ENCODE measurements at places on chromosomes 4 and X. TPM values are rescaled to one million over a fixed set of nuclear protein-coding genes. Genes with fewer than 3 reads are reported as not detected.
A peak's percentile ranks its signal among the peaks of the same experiment; 100 is the strongest.

DNA sequence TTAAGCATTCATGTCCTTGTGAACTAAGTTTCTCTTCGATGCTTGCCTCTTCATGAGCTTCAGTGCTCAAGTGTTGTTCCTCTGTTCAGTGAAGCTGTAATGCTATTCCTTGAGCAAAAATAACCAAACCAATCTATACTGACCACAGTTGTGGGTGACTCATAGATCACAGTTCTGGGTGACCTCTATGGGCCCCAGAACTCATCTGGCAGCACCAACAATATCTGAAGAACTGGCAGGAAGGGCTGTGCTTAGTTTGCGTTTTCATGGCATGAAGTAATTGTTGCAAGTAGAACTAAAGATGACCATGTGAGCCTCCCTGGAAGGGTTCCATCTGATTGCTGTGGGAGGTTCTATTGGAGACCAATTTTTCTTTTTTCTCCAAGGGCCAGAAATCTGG lies 106.2 kb downstream of the CCNG2 start:
- no peak for DNase-seq

Gene PNMA6A
- not detected for total RNA-seq

DNA sequence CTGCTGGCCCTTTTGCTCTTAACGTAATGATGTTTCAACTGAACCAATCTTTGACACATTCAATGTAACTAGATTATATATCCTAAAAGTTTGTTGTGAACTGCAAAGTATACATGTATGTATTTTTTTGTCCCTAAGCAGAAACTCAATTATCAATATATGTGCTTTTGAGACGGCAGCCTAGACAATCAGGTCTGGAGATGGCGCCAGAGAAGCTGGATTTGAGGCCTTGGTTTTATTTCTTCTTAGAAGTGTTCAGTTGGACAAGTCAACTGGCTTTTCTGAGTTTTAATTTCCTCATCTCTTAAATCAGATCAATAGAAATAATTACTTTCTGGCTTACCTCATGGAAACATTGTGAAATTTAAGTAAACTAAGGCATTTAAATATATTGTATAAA lies 62.5 kb downstream of the DCAF8L1 start:
- no peak for DNase-seq

DNA sequence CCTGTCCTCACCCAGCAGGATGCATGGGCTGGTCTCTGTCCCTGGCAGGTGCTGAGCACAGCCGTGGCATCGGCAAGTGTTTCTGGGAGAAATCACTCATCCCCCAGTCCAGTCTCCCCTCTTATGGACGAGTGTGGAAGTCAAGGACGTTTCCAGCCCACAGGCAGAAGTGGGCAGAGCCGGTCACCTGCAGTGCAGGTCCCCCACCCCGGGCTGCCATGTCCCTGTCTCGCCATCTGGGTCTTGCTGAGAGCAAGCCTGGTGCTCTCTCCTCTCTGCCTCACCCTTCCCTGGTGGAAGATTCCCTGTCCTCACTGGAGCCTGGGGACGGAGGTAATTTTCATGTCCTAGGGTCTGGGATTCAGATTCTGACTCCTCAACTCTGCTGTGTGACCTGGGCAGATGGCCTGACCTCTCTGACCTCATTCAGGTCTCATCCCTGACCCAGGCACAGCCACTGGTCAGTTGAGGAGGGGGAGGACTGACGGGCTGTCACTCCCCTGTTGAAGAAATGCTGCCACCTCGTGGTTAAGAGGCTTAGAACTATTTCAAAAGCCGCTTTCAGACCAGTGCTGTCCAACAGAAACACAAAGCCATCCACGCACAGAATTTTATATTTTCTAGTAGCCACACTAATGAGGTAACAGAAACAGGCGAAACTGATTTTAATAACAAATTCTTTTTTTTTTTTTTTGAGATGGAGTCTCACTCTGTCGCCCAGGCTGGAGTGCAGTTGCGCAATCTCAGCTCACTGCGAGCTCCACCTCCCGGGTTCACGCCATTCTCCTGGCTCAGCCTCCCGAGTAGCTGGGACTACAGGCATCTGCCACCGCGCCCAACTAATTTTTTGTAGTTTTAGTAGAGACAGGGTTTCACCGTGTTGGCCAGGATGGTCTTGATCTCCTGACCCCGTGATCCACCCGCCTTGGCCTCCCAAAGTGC lies 1.8 kb downstream of the CPZ start:
- DNase-seq, result peak; percentile 4

Gene FGB
- 2.7 TPM for total RNA-seq

DNA sequence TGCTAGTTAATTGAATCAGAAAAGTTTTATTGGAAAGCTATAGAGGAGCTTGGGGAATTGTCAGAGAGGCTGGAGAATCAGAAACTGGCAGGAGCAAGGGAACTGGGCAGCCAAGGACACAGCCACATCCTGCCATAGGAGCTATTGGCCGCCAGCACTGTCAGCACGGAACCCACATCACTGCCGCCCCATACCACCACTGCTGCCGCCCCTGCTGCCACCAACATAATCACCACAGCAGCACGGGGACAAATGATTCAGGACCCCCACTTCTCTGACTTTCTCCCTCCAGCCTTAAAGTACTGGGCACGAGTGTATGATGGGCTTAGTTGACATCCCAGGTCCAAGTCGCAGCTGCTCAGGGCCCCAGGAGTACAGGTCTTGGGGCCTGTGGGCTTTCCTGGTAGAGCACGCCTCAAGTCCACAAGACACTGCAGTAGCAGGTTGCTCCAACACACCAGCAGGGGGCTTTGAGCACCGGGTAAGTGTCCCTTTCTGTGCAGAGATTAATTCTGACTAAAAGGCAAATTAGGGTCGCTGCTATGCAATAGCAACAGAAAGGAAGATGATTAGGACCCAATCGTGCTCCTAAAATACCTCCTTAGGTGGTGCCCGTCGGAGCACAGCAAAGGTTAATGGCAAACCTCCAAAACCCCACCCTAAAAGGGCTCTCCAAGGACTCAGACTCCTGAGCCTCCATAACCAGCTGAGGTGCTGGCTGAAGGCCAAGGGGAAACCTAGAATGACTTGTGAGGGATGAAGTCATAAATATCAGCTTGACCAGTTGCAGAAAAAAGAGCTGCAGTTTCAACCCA lies 6.9 kb downstream of the PJA1 start:
- no peak for DNase-seq

DNA sequence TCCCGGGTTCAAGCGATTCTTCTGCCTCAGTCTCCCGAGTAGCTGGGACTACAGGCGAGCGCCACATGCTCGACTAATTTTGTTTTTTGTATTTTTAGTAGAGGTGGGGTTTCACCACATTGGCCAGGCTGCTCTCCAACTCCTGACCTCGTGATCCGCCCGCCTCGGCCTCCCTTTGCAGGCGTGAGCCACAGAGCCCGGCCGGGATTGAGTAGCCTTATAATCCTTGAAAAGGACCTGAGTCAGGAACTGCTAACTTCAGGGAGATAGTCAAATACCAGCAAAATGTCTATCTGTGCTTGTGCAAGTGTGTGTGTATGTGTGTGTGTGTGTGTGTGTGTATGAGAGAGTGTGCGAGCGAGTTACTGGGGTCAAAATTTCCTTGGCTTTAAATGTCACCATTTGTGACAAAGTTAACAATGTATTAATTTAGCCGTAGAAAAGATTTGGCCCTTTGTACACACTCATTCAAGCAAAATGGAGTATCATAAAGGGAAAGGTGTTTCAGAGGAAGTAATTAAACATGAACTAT lies 1.8 kb upstream of the KDM6A start:
- DNase-seq, result no peak

Gene CXCL6
- not detected for total RNA-seq

DNA sequence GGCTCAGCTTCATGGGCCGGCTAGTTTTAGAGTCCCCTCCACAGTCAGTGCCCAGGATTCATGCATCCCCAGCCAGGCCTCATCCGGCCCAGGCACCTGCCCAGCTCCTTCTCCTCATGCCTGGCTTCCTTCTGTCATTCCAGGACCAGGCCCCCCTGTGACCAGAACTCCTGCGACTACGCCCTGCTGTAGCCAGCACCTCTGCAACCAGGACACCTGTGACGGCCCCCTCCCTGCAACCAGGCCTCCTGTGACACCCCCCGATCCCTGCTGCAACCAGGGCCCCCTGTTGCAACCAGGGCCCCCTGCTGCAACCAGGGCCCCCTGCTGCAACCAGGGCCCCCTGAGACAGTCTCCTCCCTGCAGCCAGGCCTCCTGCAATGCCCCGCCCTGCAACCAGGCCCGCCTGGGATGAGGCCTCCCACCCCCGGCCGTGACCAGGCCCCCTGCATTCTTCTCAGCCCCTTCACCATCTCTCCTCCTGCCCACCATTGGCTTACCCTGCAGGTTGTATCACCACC lies 46.8 kb downstream of the HTRA3 start:
- no peak for DNase-seq

Measured in GM12878 (cell line).